ENCODE measurements at places on chromosomes 5 and 9. TPM values are rescaled to one million over a fixed set of nuclear protein-coding genes. Genes with fewer than 3 reads are reported as not detected.

The AK3 gene
- total RNA-seq: 59.0 TPM

DNA sequence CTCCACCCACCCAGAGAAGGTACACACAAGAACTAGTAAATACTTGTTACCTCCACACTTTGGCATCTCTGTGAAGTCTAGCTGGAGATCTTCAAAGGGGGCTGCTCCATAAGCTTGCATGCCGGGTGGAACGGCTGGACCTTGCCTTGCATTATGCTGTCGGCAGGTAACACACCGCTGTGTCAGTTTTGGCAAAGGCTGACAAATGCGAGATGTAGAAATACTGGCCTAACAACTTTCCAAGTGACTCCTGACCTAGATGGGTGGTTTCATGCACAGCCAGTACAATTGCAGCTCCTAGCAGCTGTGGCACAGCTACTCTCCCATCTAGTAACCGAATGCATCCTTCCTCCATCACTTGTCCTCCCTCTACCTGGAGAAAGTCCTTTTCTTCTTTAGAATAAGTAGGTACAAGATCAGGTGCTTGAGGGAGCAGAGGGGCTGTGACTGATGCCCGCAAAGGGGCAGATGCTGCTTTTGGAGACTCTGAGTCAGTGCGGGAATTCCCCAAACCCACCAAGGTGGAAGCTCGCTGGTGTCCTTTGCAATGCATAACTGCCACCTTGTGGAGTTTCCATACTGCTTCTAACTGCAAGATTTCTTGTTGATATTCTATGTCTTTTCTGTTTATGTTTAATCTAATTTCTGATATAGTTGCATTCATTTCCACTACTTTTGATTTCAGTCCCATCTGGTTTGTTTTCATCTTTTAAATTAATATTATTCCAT lies 78.4 kb downstream of the TMEM161B start:
- no peak overlapping the region for H3K27ac ChIP-seq
- H3K27me3 ChIP-seq: no peaks in the 10 kb centered on the region
- H3K4me3 ChIP-seq: no peak overlapping the region
- DNase-seq: no peak

DNA sequence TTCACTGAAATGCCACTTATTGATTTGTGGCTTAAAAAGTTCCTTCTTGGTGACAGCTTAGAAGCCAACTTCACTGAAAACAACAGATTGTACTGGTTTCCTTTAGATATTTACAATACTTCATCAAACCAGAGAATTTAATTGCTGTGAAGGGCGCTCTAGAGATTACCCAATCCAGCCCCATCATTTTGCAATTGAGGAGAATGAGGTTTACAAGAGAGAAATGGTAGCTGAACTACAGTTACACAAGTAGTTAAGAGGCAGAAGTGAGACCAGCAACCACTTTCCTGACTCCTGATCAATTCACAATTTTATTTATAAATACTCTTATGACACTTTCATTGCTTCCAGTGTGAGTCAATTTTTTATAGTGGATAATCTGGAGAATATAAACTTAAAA lies 103.5 kb upstream of the APC start:
- H3K27ac ChIP-seq: no peak overlapping the region
- no peaks in the 10 kb centered on the region for H3K27me3 ChIP-seq
- peaks cover 8% of the 10 kb centered on the region for H3K4me1 ChIP-seq
- no peak overlapping the region for H3K4me3 ChIP-seq
- no peaks in the 10 kb centered on the region for H3K36me3 ChIP-seq

DNA sequence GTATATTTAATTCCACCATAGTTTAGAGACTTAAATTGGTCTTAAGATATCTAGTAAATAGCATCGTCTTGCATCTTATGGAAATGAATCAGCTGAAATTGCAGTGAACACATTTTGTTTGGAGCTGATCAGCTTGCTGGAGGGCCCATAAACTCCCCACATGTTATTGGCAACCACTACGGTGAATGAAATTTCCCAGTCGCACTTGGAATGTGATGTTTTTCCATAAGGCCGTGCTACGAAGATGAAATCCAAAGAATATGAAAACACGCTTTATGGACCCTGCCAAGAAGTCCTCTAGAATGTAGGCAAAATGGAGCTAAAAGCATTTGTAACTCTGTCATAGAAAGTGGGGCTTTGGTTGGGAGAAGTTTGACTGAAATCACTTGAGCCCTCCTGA lies 572.1 kb downstream of the ACTL7B start:
- no peaks in the 10 kb centered on the region for H3K4me1 ChIP-seq
- H3K27me3 ChIP-seq: no peaks in the 10 kb centered on the region
- DNase-seq: no peak
- H3K36me3 ChIP-seq: no peaks in the 10 kb centered on the region
- H3K27ac ChIP-seq: no peak overlapping the region

DNA sequence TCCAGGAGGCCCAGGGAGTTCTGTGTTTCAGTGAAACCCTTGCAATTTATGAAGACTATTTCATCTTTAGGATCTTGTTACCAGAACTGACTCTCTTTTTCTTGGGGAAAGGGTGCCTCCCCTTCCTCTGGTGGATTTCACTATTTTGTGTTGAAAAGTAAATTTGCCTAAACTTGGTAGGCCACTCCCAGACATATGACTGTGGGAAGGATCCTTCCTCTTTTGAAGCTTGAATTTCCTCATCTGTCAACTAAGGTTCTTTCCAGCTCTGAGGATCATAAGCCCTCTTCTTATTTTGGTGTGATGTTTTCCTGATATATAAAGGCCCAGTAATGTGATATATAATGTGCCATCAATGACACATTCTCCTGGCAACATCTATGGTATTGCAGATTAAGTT lies 59.1 kb upstream of the ZFAND5 start:
- H3K4me3 ChIP-seq: no peak overlapping the region
- H3K4me1 ChIP-seq: no peaks in the 10 kb centered on the region

- H3K27me3 ChIP-seq: no peaks in the 10 kb centered on the region
- H3K36me3 ChIP-seq: no peaks in the 10 kb centered on the region
These were observed 45.9 kb upstream of the KCNMB1 start for GRCh38 chr5:170434966-170435605.

DNA sequence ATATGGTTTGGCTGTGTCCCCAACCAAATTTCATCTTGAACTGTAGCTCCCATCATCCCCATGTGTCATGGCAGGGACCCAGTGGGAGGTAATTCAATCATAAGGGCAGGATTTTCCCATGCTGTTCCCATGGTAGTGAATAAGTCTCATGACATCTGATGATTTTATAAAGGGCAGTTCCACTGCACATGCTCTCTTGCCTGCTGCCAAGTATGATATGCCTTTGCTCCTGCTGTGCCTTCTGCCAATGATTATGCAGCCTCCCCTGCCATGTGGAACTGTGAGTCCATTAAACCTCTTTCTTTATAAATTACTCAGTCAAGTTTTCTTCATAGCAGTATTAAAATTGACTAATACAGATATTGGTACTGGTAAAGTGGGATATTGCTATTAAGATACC lies 42.4 kb downstream of the MARCHF11 start:
- DNase-seq: no peak
- no peak overlapping the region for H3K27ac ChIP-seq
- H3K4me3 ChIP-seq: no peak overlapping the region

DNA sequence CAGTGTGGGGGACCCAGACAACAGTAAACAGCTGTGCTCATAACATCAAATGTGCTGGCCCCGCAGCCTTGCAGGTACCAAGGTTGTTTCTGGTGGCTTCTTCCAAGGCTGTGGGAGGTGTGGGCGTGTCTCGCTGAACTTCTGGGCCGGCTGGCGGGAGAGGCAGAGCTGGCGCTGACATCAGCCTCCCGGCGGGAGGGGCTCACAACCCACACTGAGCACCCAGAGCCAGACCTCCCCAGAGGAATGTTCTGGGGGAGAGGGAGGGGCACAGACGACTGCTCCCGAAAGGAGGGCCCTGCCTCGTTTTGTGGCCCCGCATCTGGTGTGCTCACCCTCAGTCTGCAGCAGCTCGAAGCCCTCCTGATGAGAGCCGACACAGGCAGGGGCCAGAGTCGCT lies 6.9 kb upstream of the SLC12A7 start:
- H3K4me3 ChIP-seq: no peak overlapping the region
- DNase-seq: no peak
- H3K27ac ChIP-seq: no peak overlapping the region
- H3K36me3 ChIP-seq: no peaks in the 10 kb centered on the region
- H3K27me3 ChIP-seq: no peaks in the 10 kb centered on the region

GRCh38 chr9:123089040-123089439 lies 55.6 kb downstream of the GPR21 start:
- no peak overlapping the region for H3K4me3 ChIP-seq
- peaks cover 7% of the 10 kb centered on the region for H3K36me3 ChIP-seq
- no peak overlapping the region for H3K27ac ChIP-seq

GRCh38 chr5:136062366-136063274 lies 33.8 kb downstream of the TGFBI start:
- DNase-seq: no peak
- no peak overlapping the region for H3K4me3 ChIP-seq
- H3K36me3 ChIP-seq: no peaks in the 10 kb centered on the region

- H3K36me3 ChIP-seq: no peaks in the 10 kb centered on the region
- no peak for DNase-seq
- peak overlapping the region; percentile 95 for H3K4me3 ChIP-seq
- peaks cover 34% of the 10 kb centered on the region for H3K4me1 ChIP-seq
- H3K27me3 ChIP-seq: no peaks in the 10 kb centered on the region
- no peak overlapping the region for H3K27ac ChIP-seq
These were observed 1.6 kb downstream of the FNIP1 start for GRCh38 chr5:131795228-131795627.

DNA sequence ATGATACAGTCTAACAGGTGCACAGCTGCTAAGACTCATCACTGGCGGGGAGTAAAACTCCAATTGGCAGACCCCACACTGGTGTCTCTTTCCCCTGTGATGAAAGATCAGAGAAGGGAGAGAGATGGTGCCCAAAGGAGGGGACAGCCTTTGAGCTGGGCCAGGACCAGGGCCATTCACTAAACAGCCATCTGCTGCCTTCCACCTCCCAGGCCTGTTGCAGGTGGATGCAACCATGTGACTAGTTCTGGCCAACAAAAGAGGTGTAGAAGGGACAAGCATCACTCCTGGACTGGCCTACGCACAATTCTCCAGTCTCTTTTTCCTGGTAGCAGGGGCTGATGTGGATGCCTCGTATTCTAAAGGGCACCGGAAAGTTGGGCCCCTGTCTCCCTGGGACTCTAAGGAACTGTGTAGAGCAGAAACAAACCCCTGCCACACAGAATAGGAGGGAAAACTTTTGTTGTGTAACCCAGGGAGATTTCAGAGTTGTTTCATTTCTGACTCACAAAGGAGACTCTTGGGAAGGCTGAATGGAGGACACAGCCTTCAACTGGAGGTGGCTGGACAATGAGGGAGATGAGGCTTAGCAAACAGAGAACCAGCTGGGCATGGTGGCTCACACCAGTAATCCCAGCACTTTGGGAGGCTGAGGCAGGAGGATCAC lies 26.9 kb downstream of the TNIP1 start:
- peak overlapping the region; percentile 57 for H3K27ac ChIP-seq
- no peak overlapping the region for H3K4me3 ChIP-seq
- no peak for DNase-seq
- H3K36me3 ChIP-seq: no peaks in the 10 kb centered on the region

- peaks cover 6% of the 10 kb centered on the region for H3K4me1 ChIP-seq
- no peak for DNase-seq
- no peak overlapping the region for H3K27ac ChIP-seq
These were observed 24.6 kb upstream of the MED10 start for GRCh38 chr5:6402939-6403338.

- H3K27ac ChIP-seq: no peak overlapping the region
- H3K4me1 ChIP-seq: no peaks in the 10 kb centered on the region
- no peak overlapping the region for H3K4me3 ChIP-seq
- H3K27me3 ChIP-seq: no peaks in the 10 kb centered on the region
- no peaks in the 10 kb centered on the region for H3K36me3 ChIP-seq
These were observed 545.9 kb downstream of the RAB3C start for GRCh38 chr5:59128646-59129290.
